Heart left ventricle (tissue), 16 donors: ENCODE measurements at places on chromosomes 2 and 18. TPM values are rescaled to one million over a fixed set of nuclear protein-coding genes. Genes with fewer than 3 reads are reported as not detected.

The DUSP2 gene
- 1.4 TPM for polyA plus RNA-seq

The CAPN14 gene
- 0.07 TPM for polyA plus RNA-seq

DNA sequence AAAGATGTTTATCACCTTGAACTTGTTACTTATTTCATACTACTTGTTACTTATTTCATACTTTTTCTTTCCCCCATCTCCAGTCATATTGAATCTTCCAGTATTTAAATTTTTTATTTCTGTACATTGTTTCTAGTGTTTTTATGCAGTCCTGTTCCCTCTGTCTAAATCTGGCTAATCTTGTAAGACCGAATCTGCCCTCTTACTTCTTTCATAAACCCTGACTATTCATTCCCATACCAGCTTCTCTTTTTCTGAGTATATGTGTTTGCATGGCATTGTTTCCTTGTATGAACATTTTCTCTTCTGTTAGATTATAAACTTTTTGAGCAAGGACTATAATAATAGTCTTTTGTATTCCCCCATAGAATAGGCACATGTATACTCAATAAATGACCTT is 131.7 kb downstream of the TAF4B start:
- DNase-seq = no peak

DNA sequence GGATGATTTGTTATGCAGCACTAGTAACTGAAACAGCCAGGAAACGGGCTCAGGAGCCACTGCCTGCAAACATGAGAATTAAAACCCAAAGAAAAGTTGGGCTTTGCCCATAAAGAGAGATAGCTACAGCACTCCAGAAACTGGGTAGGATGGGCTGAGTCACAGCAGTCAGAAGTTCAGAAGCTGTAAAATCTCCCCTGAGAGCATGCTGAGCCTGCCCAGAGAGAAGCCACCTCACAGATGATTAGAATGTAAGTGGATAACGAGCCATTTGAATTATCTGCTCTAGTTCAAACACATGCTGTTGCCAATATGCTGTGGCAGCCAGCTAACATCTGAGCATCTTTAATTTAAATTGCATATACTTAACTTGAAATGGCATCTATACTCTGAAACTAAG is 388.1 kb upstream of the ACVR2A start:
- no peak for DNase-seq

The DOK6 gene
- 0.46 TPM for polyA plus RNA-seq

The PKDCC gene
- polyA plus RNA-seq = 62.4 TPM
